ENCODE measurements at places on chromosomes 2 and 18. TPM values are rescaled to one million over a fixed set of nuclear protein-coding genes. Genes with fewer than 3 reads are reported as not detected.

EXOC6B gene
- 38.1 TPM for polyA plus RNA-seq

ZBTB14 gene
- 8.0 TPM for polyA plus RNA-seq

CIB4 gene
- not detected for polyA plus RNA-seq

BOLA3 gene
- 348 TPM for polyA plus RNA-seq

USP40 gene
- 12.2 TPM for polyA plus RNA-seq

UGT1A4 gene
- polyA plus RNA-seq: not detected

ABCB11 gene
- polyA plus RNA-seq: 0.03 TPM

CD8A gene
- polyA plus RNA-seq: 4.4 TPM

IL1R1 gene
- polyA plus RNA-seq: 0.35 TPM

MEP1B gene
- not detected for polyA plus RNA-seq

TRABD2A gene
- polyA plus RNA-seq: 3.2 TPM

GYPC gene
- not detected for polyA plus RNA-seq

MYO7B gene
- not detected for polyA plus RNA-seq

CABYR gene
- polyA plus RNA-seq: 7.1 TPM

MPP4 gene
- polyA plus RNA-seq: 1.4 TPM

SLC40A1 gene
- polyA plus RNA-seq: 0.24 TPM

GALR1 gene
- not detected for polyA plus RNA-seq

TBR1 gene
- not detected for polyA plus RNA-seq

PLCL1 gene
- 2.5 TPM for polyA plus RNA-seq

RHOB gene
- polyA plus RNA-seq: 27.7 TPM

HOXD11 gene
- not detected for polyA plus RNA-seq
